ENCODE measurements at places on chromosomes 5 and 9.

DNA sequence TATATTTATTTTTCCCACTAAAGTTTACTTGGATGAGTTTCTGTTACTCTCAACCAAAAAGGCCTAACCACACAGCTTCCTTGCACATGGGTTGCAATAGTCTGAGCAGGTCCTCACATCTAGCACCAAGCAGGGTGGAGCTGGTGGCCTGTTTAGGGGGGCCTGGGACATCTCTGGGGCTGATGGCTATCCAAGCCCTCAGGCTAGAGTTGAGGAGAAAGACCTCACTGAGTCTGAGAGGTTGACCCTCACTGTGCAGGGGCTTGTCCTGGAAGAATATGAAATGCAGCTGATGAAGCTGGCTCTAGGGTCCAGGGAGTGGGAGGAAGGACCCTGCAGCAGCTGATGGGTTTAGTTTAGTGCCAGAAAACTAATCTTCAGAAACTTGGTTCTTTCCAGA lies 217.1 kb upstream of the MVB12B start:
- no peak for DNase-seq

- no peak for DNase-seq
Observed at GRCh38 chr9:112203536-112203935, 28.4 kb upstream of the SUSD1 start.

DNA sequence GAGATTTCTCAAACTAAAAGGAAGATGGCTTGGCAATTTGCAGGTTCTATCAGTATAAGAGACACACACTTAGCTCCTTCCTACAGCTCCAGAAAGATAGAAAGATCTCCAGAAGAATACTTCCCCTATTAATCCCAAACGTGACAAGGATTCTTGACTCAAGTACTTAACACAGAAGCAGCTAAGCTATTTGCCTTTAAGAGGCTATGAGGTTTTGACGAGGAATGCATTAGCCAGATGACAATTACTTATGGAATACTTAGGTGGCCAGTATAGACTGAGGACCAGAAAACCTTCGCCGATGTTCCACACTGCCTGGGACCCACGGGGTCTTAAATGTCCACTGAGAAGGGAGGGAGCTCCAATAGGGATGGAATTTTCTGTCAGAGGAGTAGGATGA lies 340.5 kb upstream of the KIF2A start:
- no peak for DNase-seq

DNA sequence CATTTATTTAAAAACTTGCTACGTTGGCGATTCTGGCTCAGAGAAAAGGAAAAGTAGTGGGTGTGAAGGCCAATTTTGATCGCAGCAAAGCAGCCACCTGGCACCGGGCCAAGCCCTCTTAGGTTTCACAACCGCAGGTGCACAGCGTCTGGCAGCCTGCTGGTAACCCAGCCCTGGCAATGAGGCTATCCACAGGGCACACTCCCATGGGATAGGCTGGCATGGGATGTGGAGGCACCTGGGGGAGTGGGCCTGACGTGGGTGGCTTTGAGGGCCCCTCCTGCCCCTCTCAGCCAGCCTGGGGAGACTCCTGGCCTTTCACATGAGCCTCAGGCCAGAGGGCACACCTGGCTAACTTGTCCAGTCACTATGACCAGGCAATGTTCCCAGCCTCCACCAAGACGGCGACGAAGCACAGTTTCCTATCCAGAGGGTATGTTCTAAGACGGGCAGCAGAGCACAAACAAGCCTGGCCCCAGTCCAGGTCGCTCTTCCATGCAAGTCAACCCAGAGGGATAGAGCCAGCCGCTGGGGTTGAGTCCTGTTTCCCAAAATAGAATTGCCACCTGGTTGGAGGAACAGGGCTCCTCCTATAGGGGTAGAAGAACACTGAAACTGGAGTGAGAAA lies 19.0 kb downstream of the CMBL start:
- DNase-seq, result no peak

DNA sequence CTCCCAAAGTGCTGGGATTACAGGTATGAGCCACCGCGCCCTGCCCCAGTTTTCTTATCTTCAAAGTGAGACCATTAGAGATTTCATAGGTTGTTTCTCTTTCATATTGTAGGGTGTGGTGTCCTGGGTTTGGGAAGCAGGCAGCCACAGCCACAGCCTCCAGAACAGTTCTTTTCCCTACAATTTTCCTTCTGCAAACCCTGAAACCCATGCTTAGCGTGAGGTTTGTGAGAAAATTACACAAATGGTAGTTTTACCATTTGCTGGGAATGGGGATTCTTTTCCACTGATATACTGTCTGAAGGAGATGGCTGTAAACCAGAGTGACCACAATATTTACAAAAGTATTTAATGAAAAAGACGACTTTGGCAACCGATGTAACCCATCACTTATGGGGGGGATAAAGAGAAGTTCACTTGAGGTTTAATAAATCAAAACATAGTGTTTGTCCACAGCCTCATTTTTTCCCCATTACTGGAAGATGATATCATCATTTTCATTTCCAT lies 26.7 kb upstream of the ECM2 start:
- no peak for DNase-seq

GRCh38 chr9:2214707-2215106 lies 199.6 kb downstream of the SMARCA2 start:
- DNase-seq, result no peak
